Kasumi-1 (cell line): ENCODE measurements at places on chromosomes 12 and 14.

- DNase-seq: no peak
Measured at GRCh38 chr12:90074086-90074485, 365.4 kb upstream of the ATP2B1 start.

- DNase-seq: no peak
Measured at GRCh38 chr12:58249610-58250009, 308.2 kb downstream of the ATP23 start.

GRCh38 chr14:91059576-91060350 lies 678 bp downstream of the RPS6KA5 start:
- peak; percentile 62 for DNase-seq

GRCh38 chr12:47870175-47870781 lies 34.5 kb downstream of the VDR start:
- DNase-seq: peak; percentile 13

- DNase-seq: no peak
Measured at GRCh38 chr12:49874142-49874897, 29.4 kb downstream of the FAIM2 start.

GRCh38 chr12:77923882-77924281 lies 93.2 kb downstream of the NAV3 start:
- DNase-seq: no peak

GRCh38 chr12:21337959-21338744 lies 3.4 kb upstream of the SLCO1A2 start:
- no peak for DNase-seq

DNA sequence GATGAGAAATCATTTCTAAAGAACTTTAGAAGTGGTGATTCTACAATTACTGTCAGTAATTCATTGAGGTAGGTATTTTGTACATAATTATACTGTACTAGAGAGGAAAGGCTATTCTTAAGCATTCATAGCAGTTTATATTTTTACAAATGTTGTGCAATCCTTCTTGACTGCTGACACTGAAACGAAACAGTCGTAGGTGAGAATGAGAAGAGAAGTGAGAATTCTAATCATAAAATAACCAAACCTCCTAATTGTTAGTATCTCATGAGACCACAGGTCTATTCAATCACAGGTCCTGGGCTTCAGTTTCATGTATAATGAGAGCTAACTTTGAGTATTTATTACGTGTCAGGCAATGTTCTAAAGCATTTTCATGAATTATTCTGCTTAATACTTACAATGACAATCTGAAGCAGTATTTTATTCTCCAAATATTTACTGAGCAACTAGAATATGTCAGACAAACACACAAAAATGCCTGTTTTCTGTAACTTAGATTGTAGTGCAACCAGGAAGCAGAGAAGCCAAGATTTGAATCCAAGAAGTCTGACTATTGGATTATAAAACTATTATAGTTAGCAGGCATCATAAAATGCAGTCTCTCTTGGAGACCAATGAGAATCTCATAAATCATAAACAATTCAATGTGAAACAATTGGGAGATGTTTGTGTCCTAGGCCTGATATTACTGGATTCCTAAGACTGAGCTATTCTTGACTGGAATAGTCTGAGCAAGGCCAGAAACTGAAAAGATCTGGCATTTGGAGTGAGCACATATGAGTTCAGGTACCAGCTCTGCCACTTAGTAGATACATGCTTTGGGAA lies 24.3 kb downstream of the RERG start:
- no peak for DNase-seq

GRCh38 chr14:104975481-104976197 lies 2.5 kb downstream of the AHNAK2 start:
- DNase-seq: peak; percentile 22

- no peak for DNase-seq
Measured at GRCh38 chr14:67934862-67935261, 115.3 kb downstream of the RAD51B start.

GRCh38 chr14:92253381-92253894 lies 69.5 kb upstream of the SLC24A4 start:
- DNase-seq: no peak

GRCh38 chr12:108565976-108566375 lies 3.6 kb downstream of the ISCU start:
- DNase-seq: peak; percentile 38

DNA sequence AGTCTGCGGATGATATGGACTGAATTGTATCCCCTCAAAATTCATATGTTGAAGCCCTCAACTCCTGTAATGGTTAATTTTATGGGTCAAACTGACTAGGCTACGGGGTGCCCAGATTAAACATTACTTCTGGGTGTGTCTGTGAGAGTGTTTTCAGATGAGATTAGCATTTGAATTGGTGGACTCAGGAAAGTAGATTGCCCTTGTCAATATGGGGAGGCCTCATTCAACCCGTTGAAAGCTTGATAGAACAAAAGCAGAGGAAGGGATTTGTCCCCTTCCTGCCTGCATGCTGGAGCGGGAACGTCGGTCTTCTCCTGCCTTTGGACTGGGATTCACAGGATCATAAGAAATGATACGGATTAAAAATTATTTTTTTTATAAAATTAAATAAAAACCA lies 84.5 kb downstream of the BBS10 start:
- no peak for DNase-seq

- DNase-seq: no peak
Measured at GRCh38 chr12:119710374-119710964, 42.5 kb downstream of the PRKAB1 start.

DNA sequence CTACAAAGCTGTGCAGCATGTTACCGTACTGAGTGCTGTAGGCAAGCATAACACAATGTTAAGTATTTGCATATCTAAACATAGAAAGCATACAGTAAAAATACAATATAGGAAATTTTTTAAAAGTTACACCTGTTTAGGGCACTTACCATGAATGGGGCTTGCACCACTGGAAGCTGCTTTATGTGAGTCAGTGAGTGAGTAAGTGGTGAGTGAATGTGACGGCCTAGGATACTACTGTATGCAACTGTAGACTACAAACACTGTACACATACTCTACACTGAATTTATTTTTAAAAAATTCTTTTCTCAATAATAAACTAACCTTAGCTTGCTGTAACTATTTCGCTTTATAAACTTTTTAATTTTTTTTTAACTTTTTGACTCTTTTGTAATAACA lies 82.1 kb upstream of the FSCB start:
- DNase-seq: no peak

DNA sequence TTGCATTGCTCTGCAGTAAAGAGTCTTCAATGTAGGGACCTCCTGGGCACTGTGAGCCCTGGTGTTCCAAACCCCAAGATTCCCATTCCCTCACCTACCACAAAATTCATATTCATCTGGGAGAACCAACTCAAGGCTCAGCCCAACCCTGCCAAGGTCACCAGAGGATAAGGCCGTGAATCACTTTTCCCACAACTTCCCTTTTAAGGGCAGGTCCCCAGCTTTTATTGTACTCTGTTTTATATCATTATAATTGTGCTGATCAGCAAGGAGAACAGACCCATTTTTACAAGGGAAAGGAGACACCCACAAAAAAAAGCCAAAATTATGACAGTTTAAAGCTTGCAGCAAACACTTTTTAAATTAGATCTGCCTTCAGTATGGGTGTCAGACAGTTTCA lies 363.0 kb upstream of the FKBP4 start:
- DNase-seq: no peak

GRCh38 chr14:27688841-27689444 lies 1077.6 kb upstream of the FOXG1 start:
- DNase-seq: no peak

GRCh38 chr12:32742133-32742532 lies 13.6 kb downstream of the YARS2 start:
- no peak for DNase-seq

DNA sequence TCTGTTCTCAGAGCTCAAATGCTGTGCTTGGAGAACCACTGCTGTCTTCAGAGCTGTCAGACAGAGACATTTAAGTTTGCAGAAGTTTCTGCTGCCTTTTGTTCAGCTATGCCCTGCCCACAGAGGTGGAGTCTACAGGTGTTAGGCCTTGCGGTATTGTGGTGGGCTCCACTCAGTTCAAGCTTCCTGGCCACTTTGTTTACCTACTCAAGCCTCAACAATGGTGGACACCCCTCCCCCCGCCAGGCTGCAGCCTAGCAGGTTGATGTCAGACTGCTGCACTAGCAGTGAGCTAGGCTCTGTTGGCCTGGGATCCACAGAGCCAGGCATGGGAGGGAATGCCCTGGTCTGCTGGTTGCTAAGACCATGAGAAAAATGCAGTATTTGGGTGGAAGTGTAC lies 323.8 kb downstream of the BCAT1 start:
- no peak for DNase-seq

DNA sequence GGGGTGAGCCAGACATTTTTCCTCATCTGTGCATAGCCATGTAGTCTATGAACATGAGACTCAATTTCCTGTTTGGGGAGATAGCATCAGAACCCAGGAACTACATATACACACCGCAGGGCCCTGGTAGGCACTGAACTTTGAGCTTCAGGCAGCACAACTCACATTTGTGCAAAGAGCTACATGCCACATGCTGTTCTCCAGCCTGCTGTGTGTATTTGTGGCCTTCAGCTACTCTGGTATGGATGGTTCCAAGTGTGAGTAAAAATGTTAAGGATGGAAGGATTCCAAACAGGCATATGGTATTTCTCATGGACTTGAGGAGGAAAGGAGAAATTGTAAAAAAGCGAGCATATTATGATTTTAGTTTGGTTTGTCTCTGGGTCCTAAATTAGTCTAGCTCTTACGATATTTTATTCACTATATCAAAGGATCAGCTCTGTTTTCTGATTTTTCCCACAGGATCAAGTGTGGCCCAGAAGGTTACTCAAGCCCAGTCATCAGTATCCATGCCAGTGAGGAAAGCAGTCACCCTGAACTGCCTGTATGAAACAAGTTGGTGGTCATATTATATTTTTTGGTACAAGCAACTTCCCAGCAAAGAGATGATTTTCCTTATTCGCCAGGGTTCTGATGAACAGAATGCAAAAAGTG lies 422.4 kb upstream of the OR4E1 start:
- DNase-seq: no peak

- DNase-seq: peak; percentile 45
Measured at GRCh38 chr12:124242529-124243065, 52.3 kb upstream of the RFLNA start.
